ENCODE measurements at places on chromosomes 13 and 19.

DNA sequence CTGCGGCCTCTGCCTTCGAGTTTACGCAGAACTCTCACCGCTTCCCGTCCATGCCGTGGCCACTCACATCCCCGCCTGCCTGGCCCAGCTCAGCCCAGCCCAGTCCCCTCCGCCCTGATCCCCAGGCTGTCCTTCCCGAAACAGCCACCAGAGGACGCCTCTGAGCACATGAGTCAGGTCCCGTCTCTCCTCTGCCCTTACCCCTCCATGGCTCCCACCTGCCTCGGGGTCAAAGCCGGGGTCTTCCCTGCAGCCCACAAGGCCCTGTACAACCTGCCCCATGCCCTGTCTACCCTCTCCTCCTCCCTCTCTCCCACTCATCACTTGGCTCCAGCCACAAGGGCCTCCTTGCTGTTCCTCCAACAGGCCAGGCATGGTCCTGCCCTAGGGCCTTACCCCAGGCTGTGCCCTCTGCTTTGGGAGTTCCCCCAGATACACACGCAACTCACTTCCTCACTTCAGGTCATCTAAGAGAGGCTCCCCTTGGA is 8.1 kb upstream of the SEMA6B start:
- peak; percentile 75 for DNase-seq

DNA sequence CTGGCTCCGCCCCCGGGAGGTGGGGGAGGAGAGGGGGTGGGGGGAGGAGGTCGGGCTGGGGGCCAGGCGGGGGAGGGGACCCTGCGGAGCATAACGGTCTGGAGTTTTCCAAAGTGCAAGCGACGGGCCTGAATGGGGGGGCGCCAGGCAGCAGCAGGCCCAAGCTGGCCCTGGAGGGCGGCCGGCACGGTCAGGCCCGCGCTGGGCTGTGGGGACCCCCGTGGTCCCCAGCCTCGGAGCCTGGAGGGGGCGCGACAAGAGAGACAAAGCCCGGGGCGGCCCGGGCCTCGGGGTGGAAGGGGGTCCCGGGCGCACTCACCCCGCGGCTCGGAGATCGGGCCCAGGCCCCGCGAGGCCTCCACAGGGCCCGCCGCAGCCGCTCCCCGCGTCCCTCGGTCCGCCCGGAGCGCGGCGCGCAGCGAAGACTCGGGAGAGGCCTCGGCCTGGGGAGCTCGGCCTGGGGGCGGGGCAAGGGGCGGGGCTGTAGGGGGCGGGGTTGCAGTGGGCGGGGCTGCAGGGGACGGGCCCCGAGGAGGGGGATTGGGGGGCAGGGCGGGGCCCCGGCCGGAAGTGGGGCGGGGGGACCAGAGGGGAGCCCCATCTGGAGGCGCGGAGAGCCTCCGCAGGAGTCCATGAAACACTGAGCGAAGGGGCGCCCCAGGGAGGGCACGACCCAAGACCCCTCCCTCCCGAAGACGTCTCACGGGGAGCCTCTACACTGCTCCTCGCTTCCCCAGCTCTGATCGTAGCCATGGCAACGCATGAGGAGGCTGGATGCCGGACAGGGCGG is 47.6 kb downstream of the PTPRS start:
- DNase-seq = peak; percentile 76

GRCh38 chr13:44394658-44395057 is 21.0 kb downstream of the SERP2 start:
- no peak for DNase-seq

GRCh38 chr13:96075953-96076543 is 13.9 kb upstream of the HS6ST3 start:
- DNase-seq = no peak

DNA sequence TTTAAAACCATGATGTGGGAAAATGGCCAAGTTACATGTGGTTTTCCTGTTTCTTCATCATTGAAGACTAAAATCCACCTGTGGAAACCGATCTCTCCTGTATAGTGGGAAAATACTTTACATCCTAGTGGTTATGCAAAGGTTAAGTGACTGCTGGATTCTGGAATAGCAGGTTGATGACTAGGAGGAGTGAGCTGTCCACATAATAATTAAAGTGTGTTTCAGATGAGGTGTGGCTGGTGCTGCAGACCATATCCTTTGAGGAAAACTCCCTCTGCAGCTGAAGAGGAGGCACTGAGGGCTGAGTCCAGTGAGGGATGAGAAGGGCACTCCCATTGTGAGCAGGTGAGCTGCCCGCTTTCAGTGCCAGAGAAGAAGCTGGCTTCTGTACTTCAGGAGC is 43.2 kb downstream of the DCLK1 start:
- DNase-seq = no peak

GRCh38 chr13:111323549-111323948 is 3.1 kb downstream of the TEX29 start:
- no peak for DNase-seq

DNA sequence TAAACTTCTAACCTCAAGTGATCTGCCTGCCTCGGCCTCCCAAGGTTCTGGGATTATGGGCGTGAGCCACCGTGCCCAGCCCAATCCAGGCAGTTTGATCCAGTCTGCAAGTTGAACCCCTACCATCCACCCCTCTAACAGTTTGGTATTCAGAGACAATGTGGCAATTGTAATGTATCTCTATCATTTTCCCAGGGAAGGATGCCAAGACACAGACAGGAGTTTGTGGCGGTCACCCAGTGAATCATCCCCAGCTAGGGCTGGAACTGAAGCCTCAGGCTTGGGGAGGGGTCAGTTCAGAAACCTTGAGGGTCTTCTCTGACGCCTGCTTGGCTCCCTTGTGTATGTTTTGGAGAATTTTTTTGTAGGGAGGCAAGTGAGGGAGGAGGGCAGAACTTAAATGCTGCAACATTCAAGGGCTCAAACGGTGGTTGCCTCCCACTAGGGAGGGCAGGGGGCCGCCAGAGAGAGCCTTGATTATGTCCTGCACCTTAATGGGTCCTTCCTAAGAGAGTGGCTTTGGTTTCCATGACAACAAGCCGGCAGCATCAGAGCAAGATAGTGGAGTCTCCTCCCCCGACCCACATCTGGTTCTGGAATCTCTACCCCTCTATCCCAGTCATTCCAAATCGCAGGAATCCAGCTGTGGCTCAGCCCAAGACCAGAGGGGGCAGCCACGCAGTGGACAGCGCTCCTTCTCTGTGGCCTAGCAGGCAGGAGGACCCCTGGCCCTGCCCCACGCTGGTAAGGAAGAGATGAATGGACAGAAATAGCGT is 14.9 kb upstream of the FEM1A start:
- DNase-seq = no peak

DNA sequence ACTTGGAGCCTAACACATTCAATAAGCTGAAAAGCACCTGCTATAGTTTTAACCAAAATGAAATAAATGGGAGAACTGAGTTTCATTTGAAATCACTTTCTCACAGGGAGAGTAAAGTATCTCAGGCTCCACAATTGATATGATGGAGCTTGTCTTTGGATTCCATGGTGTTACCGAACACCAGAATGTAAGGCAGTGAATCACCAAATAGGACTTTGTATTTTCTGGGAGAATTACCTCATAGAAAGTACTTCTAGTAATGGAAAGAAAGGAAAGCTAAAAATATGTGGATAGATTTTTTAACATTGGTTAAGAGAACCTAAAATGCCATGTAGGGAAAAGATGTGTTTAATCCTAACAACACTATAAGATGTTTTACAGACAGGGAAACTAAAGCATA is 123.6 kb downstream of the NALCN start:
- no peak for DNase-seq

- no peak for DNase-seq
These were observed 5.1 kb downstream of the S1PR2 start for GRCh38 chr19:10226021-10226375.

GRCh38 chr19:44694184-44694579 is 4.8 kb upstream of the CEACAM16 start:
- DNase-seq = no peak

DNA sequence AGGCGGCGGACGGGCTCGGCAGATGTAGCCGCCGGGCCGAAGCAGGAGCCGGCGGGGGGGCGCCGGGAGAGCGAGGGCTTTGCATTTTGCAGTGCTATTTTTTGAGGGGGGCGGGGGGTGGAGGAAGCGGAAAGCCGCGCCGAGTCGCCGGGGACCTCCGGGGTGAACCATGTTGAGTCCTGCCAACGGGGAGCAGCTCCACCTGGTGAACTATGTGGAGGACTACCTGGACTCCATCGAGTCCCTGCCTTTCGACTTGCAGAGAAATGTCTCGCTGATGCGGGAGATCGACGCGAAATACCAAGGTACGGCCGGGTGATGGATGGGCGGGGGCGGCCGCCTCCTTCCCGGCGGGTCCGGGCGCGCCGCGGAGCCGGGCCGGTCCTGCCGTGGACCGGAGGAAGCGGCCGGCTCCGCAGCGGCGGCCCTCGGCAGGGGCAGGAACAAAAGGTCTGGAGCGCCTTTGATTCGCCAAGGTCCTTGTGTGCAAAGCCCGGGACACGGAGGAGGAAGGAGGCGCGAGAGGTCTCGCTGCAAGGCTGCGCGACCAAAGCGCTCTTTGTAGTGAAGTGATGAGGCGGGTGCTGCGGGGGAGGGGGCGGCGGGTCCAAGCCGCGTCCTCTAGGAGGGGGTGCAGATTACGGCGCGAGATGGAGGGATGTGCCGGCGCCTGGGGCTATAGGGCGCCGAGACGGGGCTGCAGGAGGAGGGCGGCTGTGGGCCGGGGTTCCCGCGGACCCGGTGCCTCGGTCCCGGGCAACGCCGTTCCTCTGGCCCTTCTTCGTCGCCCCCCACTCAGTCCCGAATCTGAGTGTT is 689 bp downstream of the ING1 start:
- peak; percentile 63 for DNase-seq

DNA sequence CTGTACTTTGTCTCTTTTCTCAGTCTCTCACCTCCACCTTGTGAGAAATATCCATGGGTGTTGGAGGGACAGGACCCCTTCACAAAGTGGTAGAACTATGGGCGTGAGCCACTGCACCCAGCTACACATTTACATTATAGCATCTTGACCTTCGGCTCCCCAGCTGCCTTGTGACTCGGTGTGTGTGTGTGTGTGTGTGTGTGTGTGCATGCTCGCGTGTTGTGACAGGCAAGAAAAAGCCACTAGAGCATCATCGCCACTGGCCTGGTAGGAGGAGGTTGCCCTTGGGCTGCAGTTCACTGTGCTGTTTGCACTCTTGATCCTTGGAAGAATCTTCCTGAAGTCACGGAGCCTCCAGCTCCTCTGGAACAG is 13.7 kb upstream of the ZNF888 start:
- no peak for DNase-seq

- no peak for DNase-seq
These were observed 391.9 kb downstream of the DLEU7 start for GRCh38 chr13:50451609-50452008.

GRCh38 chr19:50000038-50000840 is 24.9 kb downstream of the VRK3 start:
- DNase-seq = no peak

GRCh38 chr19:56477429-56478338 is 539 bp upstream of the ZNF667 start:
- DNase-seq = peak; percentile 86

GRCh38 chr13:31827707-31828106 is 88.4 kb downstream of the RXFP2 start:
- no peak for DNase-seq

GRCh38 chr13:78036841-78037240 is 118.2 kb upstream of the EDNRB start:
- no peak for DNase-seq

DNA sequence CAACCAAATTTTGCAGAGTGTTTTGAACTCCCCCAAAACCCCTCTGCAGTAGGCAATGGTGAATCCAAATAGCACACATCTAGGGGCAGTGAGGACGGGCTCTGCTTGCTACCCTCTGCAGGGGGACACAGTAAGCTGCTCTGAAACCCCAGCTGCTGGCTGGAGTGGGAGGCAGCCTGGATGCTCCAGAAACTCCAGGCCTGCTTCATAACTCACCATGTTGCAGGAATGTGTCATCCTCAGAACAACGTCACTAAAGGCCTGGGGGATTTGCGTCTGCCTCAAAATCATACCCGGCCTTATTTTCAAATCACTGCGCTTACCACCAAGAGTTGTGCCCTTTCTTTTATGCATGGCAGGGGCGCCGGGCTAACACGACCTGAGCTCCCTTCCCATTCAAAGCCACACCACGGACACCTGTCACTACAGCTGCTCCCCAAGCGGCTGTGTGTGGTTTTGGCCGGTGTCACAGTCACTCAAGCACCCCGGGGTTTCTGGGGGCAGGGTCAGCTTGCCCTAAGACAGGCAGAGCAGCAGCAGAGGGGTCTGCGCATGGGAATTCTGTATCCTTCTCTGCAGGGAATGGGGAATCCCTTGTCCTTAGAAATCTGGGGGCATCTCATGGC is 93.9 kb downstream of the TSHZ3 start:
- no peak for DNase-seq

GRCh38 chr13:68056816-68057710 is 826.9 kb upstream of the PCDH9 start:
- DNase-seq = no peak

DNA sequence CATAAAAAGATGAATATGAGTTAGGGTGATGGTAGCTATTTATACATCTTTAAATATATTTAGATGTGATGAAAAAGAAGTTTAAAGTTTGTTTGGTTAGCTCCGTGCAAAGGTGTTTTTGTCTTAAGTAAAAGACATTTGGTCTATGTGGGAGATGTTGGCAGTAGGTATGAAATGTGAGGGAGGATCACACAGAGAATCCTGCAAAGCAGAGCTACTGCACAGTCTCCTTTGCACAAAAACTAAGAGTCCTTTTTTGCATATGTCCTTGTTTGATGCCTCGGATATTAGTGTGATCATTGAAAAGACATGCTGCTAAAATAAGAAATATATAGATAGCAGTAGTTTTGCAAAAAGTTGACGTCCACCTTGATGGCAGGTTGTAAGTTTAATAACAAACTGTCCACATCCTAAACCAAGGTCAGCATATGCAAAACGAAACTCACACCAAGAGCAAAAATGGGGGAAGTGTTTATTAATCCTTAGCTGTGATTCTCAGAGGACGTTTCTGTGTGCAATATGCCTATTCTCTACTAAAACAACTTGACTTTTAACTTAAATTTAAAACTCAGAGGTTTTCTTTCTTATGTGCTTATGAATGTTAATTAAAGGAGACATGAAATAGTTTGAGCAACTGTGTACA is 870.1 kb downstream of the PCDH9 start:
- DNase-seq = no peak

DNA sequence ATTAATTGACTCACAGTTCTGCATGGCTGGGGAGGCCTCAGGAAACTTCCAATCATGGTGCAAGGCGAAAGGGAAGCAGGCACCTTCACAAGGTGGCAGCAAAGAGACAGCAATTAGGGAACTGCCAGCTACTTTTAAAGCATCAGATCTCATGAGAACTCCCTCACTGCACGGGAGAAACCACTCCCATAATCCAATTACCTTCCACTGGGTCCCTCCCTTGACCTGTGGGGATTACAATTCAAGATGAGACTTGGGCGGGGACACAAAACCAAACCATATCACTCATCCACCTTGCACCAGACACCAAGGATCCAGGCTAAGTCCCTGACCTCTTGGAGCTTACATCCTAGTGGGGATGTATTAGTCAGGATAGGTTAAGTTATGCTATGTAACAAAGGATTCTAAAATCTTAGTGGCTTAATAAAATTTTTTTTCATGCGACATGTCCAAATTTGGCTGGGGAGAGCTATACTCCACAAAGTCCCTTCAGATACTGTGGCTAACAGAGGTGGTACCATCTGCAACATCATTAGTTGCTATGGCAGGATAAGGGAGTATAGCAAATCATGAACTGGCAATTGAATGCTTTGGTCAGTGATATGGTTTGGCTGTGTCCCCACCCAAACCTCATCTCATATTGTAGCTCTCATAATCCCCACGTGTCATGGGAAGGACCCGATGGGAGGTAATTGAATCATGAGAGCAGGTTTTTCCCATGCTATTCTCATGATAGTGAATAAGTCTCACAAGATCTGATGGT is 8.3 kb upstream of the FAM187B start:
- no peak for DNase-seq

GRCh38 chr13:18953139-18953930 is 228.3 kb downstream of the TUBA3C start:
- DNase-seq = no peak

GRCh38 chr19:38592940-38593339 is 24.8 kb downstream of the MAP4K1 start:
- DNase-seq = no peak
